ENCODE measurements at places on chromosomes 11 and 22.

DNA sequence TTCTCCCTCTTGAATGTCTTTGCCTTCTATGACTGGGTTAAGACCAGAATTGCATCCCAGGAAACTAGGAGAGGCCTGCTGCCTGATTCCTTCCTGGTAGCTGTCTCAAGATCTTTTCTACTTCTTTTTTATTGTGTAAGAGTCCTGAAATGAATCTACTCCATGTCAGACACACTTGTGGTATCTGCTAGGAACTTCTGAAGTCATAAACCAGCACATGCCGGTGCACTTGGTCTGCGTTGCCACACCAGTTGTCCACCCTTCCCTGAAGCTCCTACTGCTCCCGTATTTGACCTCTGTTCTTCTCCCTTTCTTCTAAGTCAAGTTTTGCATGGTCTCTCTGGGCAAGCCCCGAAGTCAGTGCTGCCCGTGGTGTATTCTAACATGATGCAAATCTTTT lies 644.2 kb downstream of the ETS1 start:
- no peak for DNase-seq

DNA sequence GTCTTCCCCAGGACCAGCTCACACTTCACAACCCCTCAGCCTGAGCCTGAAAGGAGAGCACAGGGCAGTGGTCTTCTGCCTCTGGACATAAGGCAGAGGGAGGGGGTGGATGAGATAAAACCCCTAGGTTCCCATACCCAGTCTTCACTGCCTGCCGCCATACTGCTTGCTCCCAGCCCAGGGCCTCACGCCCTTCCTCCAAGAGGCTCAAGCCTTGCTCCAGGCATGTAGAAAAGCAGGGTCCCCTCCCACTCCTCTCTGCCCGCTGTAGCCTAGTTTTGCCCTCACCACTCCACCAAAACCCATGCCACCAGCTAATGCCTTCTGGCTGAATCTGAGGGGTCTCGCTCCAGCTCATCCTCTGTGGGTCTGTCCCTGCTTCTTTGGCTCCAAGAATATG lies 5.2 kb downstream of the ARRB1 start:
- no peak for DNase-seq

- DNase-seq: no peak
Measured at GRCh38 chr22:30212363-30212995, 34.1 kb downstream of the LIF start.

DNA sequence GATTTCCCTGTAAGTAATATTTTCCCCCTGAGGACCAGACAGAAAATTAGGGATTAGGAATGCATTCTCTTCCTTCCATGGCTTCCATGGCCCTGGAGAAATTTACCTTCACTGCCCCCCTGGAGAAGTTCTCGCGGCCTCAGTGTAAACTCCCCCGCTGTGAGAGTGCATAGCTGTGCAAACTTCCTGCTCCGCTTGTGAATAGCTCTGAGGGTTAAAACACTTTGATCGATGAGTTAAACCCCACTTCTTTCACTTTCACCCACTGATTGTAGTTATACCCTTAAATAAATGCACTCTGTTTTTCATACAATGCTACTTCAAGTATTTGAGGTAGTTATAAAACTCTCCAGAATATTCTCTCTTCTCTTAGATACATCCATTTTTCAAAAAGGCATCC lies 190.8 kb downstream of the DSCAML1 start:
- no peak for DNase-seq

DNA sequence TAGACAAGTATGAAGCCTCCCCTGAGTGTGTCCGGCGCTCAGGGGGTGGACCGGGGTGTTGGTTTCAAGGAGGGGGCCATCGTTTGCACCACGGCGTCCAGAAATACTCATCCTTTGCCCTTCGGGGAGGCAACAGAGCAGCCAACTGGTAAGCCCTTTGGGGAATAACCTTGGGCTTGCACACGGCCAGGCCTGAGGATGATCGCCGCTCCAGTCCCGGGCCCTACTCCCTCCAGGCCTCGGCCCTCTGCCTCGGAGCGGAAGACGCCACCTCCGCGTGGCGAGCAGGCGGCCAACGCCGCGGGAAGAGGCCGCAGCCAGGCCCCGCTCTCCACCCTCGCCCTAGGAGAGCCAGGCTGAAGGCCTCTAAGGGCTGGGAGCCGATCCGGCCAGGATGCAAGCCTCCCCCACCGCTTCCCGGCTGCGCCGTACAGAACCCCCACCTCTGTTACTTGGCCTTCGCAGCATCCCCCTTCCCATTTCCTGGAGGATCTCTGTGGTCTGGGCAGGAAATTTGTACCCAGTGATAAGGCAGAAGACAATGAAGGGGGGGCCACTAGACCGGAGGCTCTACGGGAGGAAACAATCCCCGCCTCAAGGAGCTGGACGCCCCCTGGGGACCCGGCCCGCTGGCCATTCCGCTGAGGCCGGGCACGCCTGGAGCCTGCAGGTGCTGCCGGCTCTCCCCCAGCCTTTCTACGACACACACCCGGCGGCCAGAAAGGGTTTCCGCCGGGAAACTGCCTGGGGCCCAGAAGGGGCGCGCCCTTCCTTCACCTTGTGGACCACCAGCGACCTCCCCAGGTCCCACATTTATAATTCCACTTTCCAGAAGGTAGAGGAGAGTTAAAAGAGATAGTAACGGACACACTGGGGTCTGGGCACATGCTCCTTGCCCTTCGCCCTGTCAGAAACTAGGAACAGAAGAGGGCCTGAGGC lies 2.6 kb downstream of the ESAM start:
- no peak for DNase-seq

DNA sequence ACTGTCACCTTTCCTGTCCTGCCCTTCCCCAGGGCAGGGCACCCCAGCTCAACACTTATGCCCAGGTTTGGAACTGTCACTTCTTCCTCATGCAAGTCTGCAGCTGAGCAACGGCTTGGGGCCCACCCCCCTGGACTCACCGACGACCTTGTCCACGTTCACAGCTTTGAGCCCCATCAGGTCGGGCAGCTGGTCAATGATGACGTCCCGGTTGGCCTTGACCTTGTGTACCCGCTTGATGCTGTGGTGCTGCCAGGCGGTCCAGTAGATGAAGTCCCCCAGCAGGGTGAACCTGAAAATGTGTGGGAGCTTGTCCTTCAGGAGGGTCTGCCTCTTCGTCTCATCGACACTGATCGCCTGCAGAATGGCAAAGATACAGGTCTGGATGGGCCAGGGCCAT lies 135.0 kb downstream of the CRYBB2 start:
- no peak for DNase-seq

DNA sequence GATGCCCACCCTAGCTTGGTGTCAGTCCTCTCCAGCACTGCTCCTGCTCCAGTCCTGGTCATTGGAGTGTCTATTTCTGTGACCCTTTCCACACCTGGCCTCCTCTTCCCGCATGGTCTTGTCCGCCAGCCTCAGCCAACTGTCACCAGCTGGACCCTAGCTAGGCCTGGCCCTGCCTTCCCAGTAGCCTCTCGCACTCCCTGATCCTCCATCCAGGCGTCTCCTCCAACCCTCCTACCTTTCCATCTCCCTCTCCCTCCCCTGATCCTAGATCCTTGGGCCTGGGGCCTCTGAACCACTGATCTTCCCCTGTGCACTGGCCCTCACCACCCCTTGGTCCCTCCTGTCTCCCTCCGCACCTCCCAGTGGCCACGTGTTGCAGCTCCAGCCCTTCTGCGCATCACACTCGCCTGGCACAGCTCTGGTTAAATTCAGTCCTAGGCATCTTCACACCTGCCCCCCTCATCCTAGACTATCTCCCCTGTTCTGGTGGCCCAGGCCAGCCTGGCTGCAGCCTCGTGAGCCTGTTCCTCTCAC lies 9.9 kb downstream of the SYNGR1 start:
- DNase-seq: no peak

DNA sequence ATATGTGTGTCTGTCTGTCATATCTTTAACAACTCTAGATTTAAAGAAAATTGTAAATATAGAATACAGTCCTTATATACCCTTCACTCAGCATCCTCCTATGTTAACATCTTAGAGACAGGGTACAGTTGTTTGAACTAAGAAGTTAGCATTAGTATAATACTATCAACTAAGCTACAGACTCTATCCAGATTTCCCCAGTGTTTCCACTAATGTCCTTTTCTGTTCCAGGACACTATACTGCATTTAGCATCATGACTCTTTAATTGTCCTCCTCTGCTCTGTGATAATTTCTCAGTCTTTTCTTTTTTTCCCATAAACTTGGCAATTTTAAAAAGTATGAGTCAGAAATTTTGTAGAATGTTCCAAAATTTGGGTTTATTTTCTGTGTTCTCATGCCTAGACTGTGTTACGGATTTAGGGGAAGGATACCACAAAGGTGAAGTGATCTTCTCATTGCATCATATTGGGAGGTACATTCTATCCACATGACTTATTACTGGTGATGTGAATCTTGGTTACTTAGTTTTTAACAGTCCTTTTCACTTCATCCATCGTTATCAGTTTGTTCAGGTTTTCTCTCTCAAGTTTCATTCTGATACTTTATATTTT lies 168.4 kb downstream of the SBF2 start:
- DNase-seq: no peak

- DNase-seq: no peak
Measured at GRCh38 chr11:2259466-2259830, 10.9 kb downstream of the ASCL2 start.

- no peak for DNase-seq
Measured at GRCh38 chr11:44454666-44455065, 110.8 kb upstream of the CD82 start.

DNA sequence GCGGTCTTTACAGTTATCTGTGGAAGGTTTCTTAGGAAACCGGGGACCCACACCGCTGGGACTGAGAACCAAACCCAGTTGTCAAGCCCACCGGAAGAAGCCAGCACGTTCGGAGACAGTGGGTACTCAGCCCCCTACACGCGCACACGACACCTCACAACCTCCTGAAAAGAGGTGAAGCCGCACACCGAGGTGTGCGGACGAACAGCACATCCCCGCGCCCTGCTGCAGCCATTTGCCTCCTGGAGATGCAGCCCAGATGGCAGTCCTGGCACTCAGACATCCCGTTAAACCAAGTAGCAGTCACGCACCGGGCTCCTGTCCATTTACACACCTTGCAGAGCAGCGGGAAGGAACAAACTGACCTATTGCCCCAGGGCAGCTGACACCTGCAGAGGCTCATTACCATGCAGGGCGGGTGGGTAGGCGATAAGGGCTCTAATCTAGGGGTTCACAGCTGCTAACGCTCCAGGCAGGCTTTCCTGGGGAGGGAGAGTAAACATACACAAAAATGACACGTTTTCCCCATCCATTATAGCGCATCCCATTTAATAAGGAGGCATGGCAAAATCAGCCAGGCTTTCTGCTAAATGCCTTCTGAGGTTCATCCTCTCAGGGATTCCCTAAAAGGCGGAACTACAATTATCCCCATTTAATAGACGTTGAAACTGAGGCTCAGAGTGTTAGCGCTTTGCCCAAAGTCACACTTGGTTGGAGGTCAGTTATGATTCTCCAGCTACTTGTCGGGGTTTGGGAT lies 864 bp upstream of the EHBP1L1 start:
- DNase-seq: no peak

DNA sequence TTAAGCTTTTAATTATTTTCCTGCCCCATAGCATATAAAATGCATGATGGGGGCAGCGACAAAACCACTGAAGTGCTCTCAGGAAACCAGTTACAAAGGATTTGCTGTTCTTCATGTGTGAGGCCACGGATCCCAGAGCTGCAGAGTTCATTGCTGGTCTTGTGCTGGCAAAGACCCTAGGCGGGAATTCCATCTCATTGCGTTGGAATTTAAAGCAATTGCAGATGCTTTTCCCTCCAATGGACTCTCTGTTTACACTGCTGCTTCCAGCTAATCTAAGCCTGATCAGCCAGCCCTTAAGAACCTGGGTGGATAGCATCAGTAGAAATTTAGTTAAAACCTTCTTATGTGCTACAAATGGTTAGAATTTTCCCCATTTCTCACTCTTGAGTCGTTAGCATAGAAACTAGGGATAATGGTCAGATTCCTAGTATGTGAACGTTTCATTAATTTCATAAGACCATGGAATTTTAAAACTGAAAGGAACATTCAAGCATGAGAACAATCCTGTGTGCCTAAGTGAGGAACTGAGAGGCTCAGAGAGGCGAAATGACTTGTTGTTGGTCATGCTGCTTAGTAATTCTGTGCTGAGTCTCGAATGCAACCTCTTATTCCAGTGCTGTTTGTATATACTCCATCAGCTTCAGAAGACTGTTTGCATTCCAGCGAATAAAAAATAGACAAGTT lies 36.1 kb upstream of the ADSL start:
- DNase-seq: no peak

GRCh38 chr11:38315151-38315550 lies 1717.1 kb upstream of the RAG2 start:
- no peak for DNase-seq

- no peak for DNase-seq
Measured at GRCh38 chr22:50238755-50239154, 6.1 kb downstream of the TUBGCP6 start.

DNA sequence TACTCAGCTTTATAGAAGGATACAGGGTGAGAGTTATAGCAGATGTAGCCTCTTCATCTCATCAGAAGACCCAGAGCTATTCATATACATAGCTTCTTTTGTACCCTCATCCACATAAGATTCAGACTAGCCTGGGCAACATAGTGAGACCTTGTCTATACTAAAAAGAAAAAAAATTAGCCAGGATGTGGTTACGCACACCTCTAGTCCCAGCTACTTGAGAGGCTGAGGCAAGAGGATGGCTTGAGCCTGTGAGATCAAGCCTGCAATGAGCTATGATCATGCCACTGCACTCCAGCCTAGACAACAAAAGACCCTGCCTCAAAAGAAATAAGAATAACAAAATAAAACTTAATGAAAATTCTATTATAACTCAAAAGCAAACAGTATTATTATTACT lies 36.7 kb upstream of the B3GNT6 start:
- DNase-seq: no peak

All from amygdala (tissue), 56 donors.